ENCODE measurements at places on chromosomes 7 and 10. TPM values are rescaled to one million over a fixed set of nuclear protein-coding genes. Genes with fewer than 3 reads are reported as not detected.

Gene TAC1
- 0.68 TPM for total RNA-seq

Gene UNCX
- total RNA-seq, result not detected

Gene VAX1
- not detected for total RNA-seq

Gene NUTM2E
- 0.11 TPM for total RNA-seq

Gene SPDYE9
- total RNA-seq, result not detected

Gene HOXA13
- total RNA-seq, result not detected

Gene PNLIP
- total RNA-seq, result not detected

- DNase-seq, result no peak
These were observed 245.9 kb upstream of the PHYHIPL start for GRCh38 chr10:58930500-58930899.

DNA sequence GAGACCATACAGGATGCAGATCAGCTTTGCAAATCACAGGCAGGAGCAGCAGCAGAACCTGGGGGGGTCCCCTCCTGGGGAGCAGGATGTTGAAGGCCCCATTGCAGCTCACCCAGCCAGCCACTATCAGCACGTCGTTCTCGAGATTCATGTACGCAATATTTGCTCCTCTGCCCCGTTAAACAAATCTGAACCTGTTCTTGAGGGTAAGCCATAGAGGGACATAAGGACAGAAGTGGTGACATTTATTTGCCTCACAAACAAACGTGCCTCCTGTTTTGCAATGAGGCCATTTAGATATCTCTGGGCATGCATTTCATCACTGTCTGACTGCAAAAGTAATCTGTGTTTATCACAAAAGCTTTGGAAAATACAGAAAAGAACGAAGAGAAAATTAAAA lies 87.3 kb upstream of the BAIAP2L1 start:
- DNase-seq, result no peak

- no peak for DNase-seq
These were observed 32.9 kb downstream of the SVOPL start for GRCh38 chr7:138668229-138668596.

GRCh38 chr7:43196379-43196778 lies 83.9 kb downstream of the HECW1 start:
- DNase-seq, result no peak

DNA sequence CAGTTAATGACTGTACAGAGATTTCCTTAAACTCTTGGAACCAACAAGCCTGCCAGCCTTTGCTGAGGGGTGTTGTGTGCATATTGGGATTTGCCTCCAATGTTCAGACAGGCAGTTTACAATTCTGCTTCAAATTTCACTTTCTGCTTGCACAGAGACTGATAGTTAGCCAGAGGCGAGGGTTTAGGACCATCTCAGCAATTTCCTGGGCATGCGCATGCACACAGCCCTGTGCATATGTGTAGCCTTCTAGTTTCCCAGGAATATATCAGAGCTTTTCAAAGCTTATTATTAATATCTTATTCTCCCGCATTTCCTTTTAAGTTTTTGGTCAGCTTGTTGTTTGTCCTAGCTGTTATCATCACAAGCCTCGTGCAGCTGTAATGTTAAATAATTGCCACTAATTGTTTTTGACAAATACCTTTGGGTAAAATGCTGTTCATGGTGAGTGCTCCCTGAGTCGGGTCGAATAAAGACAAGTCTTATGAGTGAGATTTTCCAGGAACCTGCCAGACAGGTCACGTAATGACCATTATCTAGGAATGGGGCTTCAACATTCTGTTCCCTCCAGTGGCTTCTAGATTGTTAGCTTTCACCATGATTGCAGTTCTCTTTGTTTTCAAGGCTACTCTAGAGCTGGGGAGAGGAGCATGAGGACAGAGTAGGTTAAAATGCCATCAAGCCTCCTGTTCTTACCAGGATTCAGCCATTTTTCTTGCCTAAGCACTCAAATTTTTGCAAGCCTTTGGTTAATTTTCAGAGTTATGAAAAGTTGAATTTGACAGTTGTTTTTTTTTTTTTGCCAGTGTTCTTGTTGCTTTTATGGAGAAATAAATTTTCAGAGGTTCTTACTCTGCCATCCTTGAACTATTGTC lies 24.1 kb upstream of the DNAJC1 start:
- DNase-seq, result no peak

DNA sequence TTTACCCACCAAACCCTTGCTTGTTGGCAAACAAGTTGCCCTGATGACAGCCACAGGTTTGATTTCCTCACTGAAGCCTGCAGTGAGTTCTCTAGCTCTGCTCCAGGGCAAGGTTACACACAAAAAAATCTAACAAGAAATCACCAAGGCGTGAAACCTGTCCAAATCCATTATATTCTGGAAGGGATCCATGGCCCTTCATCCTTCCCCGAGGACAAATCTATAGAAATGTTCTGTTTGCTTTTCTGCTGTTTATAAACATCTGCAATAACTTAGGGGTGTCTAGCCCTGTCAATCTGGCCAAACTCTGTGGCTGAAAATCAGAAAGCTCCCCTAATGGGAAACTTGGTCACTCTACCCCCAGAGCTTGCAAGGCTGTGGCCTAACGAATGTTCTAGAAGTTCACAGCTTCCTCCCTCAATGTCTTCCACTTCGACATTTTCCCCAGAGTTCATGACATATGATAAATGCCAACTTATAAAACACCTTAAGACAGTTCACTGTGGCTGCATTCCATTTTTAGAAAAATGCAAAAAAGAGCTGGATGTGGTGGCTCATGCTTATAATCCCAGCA lies 164.5 kb downstream of the PRPF18 start:
- no peak for DNase-seq

- DNase-seq, result no peak
These were observed 108.2 kb upstream of the NFE2L3 start for GRCh38 chr7:26043801-26044200.

GRCh38 chr10:18984531-18984930 lies 64.1 kb upstream of the MALRD1 start:
- DNase-seq, result no peak

DNA sequence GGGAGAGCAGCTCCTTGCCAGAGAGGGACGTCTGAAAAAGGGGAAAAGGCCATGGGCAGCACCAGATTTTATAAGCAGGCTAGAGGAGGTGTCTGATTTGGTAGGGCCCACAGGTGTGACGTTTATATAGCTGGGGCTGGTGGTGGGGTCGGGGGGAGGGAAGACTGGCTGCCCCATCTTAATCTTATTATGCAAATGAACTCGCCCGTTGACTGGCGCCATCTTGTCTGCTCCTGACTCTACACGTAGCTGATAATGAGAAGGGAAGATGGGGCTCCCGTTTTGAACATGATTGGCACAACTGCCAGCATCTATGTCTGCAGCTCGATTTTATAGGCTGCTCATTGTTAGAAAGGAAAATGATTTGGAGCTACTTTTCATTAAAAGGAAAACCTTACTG lies 28.6 kb upstream of the CADPS2 start:
- DNase-seq, result no peak

GRCh38 chr10:128850647-128851046 lies 616.4 kb upstream of the MGMT start:
- DNase-seq, result no peak

- no peak for DNase-seq
These were observed 269.3 kb downstream of the BICC1 start for GRCh38 chr10:58781873-58782488.

GRCh38 chr7:117017017-117017451 lies 63.7 kb downstream of the ST7 start:
- DNase-seq, result no peak

- no peak for DNase-seq
These were observed 90.2 kb downstream of the UBE3C start for GRCh38 chr7:157228864-157229422.

GRCh38 chr7:2927592-2927991 lies 83.5 kb upstream of the GNA12 start:
- no peak for DNase-seq

DNA sequence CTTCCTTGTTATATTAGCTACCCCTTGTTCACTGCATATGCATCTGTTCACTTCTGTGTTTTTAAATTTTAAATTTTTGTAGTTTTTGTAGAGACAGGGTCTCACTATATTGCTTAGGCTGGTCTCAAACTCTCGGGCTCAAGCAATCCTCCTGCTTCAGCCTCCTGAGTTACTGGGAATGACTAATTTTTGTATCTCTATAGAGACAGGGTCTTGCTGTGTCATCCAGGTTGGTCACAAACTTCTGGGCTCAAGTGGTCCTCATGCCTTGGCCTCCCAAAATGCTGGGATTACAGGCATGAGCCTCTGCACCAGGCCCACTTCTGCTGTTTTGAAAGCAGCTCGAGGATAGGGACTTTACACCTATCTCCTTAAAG lies 64.6 kb downstream of the PRTFDC1 start:
- no peak for DNase-seq

GRCh38 chr7:35802649-35803048 lies 1.8 kb downstream of the SEPTIN7 start:
- DNase-seq, result no peak

GRCh38 chr7:44530990-44531389 lies 10.1 kb downstream of the NPC1L1 start:
- DNase-seq, result no peak

- DNase-seq, result peak; percentile 75
These were observed at the start of gene IFIT1 for GRCh38 chr10:89391907-89392756. TSS of gene IFIT1 (plus strand) at chr10:89392623. CDS start at chr10:89392713, 90 bp downstream.

- DNase-seq, result no peak
These were observed 30.6 kb downstream of the TMEM243 start for GRCh38 chr7:87188930-87189329.

- DNase-seq, result no peak
These were observed 29.6 kb downstream of the MINDY4 start for GRCh38 chr7:30800785-30801252.

- no peak for DNase-seq
These were observed 18.3 kb downstream of the C7orf25 start for GRCh38 chr7:42893346-42894240.

DNA sequence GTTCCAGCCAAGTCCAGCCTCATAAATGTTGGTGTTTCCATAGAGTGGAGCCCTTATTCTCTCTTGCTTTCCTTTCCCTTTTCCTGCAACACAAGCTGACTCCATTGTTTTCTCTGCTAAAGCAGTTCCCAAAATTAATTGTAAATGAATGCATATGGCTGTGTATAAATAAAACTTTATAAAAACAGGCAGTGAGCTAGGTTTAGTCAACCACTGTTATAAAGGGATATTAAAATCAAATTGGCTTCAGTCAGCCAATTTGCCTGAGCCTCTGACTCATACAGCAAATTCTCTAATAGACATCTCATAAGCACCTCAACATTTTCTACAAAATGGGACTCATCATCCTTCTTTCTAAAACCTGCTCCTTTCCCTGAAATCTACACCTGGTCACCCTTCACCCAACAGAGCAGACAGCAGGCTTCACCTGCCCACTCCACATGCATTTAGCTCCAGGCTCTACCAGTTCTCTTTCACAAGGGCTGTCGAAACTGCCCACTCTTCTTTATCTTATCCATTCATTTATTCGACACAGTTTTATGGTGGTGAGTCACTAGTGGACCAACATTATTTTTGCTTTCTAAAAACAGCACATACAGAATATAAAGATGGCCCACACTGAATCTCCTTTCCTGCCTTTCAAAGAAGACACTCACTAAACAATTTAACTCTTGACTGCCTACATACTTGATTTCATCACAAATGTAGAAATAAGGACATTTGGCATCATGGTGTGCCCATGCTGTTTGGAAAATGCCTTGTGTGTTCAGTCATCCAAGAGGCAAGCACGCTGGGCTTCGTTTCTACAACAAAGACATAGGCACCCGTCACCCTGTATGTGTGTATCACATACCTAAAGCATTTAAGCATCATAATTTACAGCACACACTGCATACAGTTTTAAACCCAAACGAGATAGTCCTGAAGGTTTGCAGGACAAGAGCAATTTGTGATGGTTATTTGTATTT lies 74.6 kb upstream of the C7orf33 start:
- DNase-seq, result no peak

- DNase-seq, result no peak
These were observed 514 bp upstream of the GAD2 start for GRCh38 chr10:26215935-26216584.

Data from CD8-positive, alpha-beta memory T cell (primary cell).